SK-N-SH (cell line): ENCODE measurements at places on chromosomes 2 and 18.

DNA sequence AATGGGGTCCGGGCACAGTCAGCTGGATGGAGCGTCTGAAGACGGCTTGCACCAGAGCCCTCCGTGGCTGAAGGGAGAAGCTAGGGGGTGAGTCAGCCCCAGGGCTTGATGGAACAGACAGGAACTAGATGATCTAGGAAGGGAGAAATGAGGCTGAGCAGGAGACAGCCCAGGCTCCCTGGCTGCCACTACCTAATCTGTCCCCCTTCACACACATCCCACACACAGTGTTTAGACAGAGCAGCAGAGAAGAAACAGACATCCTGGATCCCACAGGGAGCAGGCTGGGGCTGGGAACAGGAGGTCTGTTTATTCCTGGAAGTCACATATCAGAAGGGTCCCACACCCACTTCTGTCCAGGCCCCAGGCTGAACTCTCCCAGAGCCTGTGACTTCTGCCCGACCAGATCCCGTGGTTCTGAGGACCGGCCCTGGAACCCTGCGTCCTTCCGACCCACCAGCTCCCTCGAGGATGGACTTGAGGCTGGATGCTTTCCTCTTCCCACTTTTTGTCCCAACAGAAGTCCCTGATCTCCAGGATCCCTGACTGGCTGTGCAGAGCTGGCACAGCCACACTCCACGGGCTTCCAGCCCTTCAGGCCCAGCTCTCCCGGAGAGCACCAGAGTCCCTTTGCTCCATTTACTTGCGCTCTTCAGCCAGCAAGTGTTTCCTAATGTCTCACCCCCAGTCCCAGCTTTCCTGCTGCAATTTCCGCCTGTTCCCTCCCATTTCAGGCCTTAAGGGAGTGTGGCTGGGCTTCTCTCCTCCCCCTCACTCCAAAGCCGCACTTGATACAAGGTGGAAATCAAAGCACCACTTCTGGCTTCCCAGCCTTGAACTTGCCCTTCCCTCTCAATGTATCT, 1.5 kb upstream of the GPBAR1 start:
- peaks cover 11% of the 10 kb centered on the region for H3K4me1 ChIP-seq
- peak overlapping the region; percentile 75 for H3K27ac ChIP-seq
- no peak overlapping the region for H3K4me3 ChIP-seq

DNA sequence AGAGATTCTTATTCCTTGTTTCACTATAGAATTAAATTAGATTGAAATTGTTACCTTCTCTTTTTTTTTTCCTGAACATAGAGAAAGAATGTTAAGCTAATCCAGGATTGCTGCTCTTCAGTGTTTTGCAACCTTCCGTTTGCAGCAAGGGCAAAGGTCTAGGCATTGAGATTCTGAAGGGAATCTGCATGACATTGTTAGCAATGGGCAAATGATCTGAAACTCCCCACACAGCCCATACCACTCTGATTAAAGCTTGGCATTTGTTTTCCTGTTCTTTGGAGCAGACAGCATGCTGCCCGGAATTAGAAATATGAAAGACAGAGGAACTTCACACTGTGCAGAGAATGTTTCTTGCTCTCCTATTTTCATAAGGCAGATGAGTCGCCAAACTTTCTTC, 551.8 kb downstream of the SOCS6 start:
- DNase-seq, result no peak
- H3K4me1 ChIP-seq, result no peaks in the 10 kb centered on the region
- H3K27me3 ChIP-seq, result no peaks in the 10 kb centered on the region
- H3K36me3 ChIP-seq, result no peaks in the 10 kb centered on the region
- H3K27ac ChIP-seq, result no peak overlapping the region

DNA sequence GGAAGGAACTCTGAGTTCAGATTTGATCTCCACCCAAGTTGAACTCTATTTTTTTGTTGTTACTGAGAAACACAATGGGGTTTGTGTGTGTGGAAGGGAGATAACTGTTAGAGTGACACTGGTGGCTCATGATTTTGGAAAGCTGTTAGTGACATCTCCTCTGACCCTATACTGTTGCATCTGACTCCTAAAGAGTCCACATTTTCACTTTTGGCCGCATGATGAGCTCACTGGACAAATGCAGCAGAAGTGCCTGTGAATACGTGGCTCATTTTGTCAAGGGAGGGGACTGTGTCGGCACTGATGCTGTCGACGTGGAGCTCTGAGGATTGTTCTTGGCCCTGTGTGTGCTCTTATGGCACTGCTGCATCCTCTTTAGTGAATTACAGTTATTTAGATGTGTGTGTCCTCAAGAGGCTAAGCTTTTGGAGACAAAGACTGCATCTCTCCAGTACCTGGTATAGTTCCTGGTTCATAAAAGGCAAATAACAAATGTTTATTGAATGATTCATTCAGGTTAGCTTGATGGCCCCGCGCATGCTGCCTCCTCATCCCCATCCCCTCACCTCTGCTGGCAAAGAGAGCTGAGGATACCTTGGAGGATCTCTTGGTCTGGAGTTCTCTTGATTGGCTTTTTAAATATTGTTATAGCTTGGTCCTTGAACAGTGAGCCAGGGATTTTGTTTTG, 135.4 kb downstream of the PHLPP1 start:
- no peaks in the 10 kb centered on the region for H3K36me3 ChIP-seq
- H3K27me3 ChIP-seq, result no peaks in the 10 kb centered on the region
- no peak overlapping the region for H3K4me3 ChIP-seq
- H3K4me1 ChIP-seq, result no peaks in the 10 kb centered on the region
- no peak overlapping the region for H3K27ac ChIP-seq

DNA sequence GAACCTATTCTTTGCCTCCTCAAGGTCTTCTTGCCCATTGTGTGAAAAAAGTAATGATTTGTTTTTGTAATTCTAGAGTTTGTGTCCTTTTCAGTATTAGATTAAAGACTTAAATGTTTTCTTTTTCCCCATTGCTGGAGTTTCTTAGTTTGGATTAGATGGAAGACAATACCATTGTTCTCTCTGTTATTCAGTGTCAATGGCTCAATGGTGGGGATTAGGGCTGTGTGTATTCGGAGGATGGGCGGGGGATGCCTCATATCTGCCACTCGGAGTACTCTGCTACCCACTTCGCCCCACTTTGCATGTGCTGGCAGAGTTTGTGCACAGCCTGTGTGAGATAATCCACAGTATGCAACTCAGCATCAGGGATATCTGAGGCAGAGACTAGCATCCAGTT, 90.1 kb downstream of the KLHL29 start:
- H3K4me3 ChIP-seq, result no peak overlapping the region
- no peaks in the 10 kb centered on the region for H3K27me3 ChIP-seq
- DNase-seq, result no peak

DNA sequence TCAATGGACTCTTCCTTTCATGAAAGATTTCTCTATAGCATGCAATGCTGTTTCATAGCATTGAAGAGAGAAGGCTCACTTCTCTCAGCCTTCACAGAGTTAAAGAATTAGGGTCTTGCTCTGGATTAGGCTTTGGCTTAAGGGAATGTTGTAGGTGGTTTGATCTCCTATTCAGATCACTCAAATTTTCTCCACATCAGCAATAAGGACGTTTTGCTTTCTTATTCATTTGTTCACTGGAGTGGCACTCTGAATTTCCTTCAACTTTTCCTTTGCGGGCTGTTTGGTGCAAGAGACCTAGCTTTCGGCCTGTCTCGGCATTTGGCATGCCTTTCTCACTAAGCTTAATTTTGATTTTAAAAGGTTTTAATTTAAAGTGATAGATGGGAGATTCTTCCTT, 131.6 kb downstream of the RBMS1 start:
- no peaks in the 10 kb centered on the region for H3K27me3 ChIP-seq
- H3K4me1 ChIP-seq, result peaks cover 17% of the 10 kb centered on the region; the same call in 1 of the 2 replicates
- no peak overlapping the region for H3K4me3 ChIP-seq
- no peak overlapping the region for H3K27ac ChIP-seq
- no peak for DNase-seq

DNA sequence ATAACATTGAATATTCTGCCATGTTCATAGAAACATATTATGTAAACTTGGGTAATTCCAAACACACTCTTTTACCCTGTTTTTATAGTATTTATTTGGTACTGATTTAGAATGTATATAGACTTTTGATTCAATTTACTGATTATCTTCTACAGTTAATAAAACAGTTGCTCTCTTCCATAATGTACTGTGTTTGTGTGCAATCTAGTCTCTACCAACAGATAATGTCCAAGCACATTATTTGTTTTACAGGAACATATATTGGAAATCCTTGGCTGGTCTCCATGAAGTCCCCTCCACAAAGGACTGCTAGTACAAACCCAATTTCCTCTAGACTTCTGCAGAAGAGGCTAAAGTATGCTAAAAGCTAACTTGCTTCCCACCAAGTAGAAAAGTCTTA, 386.6 kb downstream of the RND3 start:
- DNase-seq, result no peak
- H3K36me3 ChIP-seq, result no peaks in the 10 kb centered on the region
- H3K27me3 ChIP-seq, result no peaks in the 10 kb centered on the region
- H3K27ac ChIP-seq, result no peak overlapping the region
- no peaks in the 10 kb centered on the region; the same call in 1 of the 2 replicates for H3K4me1 ChIP-seq
- no peak overlapping the region for H3K4me3 ChIP-seq

GRCh38 chr2:152400607-152401214, 65.7 kb downstream of the FMNL2 start:
- no peaks in the 10 kb centered on the region for H3K36me3 ChIP-seq
- no peaks in the 10 kb centered on the region for H3K27me3 ChIP-seq
- no peak for DNase-seq
- H3K4me1 ChIP-seq, result peaks cover 11% of the 10 kb centered on the region
- no peak overlapping the region for H3K27ac ChIP-seq

GRCh38 chr2:75616933-75617332, 29.6 kb upstream of the MRPL19 start:
- no peak overlapping the region for H3K27ac ChIP-seq
- H3K4me1 ChIP-seq, result no peaks in the 10 kb centered on the region; the same call in 1 of the 2 replicates
- H3K4me3 ChIP-seq, result no peak overlapping the region
- no peaks in the 10 kb centered on the region for H3K36me3 ChIP-seq

DNA sequence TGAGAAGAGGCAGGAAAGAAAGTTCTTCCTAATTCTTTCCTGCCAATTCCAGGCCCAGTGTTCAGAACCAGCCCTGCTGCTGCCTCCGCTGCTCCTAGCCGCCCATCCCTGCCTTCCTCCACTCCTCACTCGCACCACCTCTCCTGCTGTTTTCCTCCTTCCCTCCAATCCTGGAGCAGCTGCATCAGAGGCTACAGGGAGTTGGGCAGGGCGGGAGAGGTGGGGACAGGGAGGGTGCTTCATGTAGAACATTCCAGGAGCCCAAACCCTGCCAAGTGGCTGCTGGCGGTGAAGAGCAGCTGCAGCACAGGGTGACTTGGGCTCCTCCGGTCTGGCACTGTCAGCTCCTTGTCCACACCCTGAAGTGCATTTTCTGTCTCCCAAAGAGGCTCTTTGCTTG, 176.3 kb downstream of the TNS1 start:
- H3K27me3 ChIP-seq, result no peaks in the 10 kb centered on the region
- H3K4me1 ChIP-seq, result no peaks in the 10 kb centered on the region; the same call in 1 of the 2 replicates
- DNase-seq, result no peak

DNA sequence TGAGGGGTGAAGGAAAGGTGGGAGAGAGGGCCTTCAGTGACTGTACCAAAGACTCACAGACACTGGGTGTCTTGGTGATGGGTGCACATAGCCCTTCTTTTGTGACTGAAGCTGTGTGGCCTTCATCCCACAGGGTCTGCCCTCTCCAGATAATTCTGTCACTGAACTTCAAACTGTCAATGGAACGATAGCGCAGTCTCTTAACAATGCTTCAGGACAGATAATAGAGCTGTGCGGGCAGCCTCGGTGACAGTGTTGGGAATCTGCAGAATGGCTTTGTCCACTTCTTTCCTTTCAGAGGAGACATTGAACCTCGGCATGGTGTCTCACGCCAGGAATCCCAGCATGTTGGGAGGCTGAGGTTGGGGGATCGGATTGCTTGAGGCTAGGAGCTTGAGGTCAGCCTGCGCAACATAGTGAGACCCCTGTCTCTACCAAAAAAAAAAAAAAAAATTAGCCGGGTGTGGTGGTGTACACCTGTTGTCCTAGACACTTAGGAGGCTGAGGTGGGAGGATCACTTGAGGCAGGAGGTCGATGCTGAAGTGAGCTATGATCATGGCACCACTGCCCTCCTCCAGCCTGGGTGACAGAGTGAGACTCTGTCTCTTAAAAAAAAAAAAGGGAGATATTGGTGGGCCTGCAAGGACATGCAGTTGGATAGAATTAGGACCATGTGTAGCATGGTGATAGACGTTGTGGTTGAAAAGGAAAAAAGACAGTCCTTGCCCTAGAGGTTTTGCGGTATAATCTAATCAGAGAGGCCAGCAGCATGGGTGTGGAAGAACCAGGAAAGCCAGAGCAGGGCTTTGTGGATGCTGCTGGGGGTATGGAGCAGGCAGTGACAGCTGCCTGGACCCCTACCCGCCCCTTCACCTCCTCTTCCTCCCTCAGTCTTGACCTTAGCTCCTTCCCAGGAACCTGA, 91.4 kb downstream of the LDLRAD4 start:
- H3K27me3 ChIP-seq, result no peaks in the 10 kb centered on the region
- H3K27ac ChIP-seq, result no peak overlapping the region; the same call in 1 of the 2 replicates
- H3K4me3 ChIP-seq, result no peak overlapping the region
- no peaks in the 10 kb centered on the region for H3K36me3 ChIP-seq
- DNase-seq, result no peak
- no peaks in the 10 kb centered on the region for H3K4me1 ChIP-seq

DNA sequence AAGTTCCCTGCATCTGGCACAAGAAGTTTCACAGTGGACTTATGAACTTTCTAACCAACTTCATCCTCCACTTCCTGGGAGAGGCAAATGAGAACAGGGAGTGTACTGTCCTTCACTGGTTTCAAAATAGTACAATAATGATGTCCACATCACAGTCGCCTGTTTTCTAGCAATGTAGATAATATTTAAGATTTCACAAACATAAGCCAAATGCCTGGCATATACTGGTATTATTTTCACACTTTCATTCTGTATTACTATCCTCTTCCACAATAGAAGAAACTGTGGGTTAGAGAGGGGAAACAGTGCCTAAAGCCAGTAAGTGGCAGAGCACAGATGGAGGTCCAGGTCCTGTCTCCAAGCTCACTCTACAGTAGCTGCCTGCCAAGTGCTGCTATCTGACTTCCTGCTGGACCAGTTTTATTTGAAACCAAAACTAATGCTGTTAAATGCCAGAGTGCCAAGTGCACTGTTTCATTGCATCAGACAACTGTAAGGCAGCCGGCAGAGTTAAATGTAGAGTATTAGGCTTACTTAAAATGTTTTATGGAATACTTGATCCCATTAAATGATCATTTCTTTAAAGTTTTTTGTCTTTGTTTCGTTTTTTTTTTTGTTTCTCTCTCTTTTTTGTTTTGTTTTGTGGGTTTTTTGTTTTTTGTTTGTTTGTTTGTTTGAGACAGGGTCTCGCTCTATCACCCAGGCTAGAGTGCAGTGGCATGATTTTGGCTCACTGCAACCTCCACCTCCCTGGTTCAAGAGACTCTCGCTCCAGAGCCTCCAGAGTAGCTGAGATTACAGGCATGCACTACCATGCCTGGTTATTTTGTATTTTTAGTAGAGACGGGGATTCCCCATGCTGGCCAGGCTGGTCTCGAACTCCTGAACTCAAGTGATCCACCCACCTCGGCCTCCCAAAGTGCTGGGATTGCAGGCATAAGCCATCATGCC, 15.1 kb downstream of the COBLL1 start:
- H3K4me3 ChIP-seq, result no peak overlapping the region
- DNase-seq, result peak; percentile 71
- no peaks in the 10 kb centered on the region for H3K27me3 ChIP-seq
- no peaks in the 10 kb centered on the region for H3K36me3 ChIP-seq
- peaks cover 28% of the 10 kb centered on the region for H3K4me1 ChIP-seq
- H3K27ac ChIP-seq, result peak overlapping the region; percentile 45; the same call in 1 of the 2 replicates
